ENCODE measurements at places on chromosomes 4 and X.
A peak's percentile ranks its signal among the peaks of the same experiment; 100 is the strongest.

DNA sequence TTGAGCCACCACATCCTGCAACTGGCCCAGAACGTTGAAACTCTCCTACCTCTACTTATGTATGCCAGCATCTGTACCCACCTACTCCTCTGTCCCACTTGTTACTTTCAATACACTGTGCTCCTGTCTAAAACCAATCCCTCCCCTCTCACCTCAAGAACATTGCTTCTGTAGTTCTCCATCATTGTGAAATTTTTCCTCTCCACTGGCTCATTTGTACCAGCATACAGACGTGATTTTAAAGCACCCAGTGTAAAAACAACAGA is 25.5 kb upstream of the USO1 start:
- no peak for DNase-seq

DNA sequence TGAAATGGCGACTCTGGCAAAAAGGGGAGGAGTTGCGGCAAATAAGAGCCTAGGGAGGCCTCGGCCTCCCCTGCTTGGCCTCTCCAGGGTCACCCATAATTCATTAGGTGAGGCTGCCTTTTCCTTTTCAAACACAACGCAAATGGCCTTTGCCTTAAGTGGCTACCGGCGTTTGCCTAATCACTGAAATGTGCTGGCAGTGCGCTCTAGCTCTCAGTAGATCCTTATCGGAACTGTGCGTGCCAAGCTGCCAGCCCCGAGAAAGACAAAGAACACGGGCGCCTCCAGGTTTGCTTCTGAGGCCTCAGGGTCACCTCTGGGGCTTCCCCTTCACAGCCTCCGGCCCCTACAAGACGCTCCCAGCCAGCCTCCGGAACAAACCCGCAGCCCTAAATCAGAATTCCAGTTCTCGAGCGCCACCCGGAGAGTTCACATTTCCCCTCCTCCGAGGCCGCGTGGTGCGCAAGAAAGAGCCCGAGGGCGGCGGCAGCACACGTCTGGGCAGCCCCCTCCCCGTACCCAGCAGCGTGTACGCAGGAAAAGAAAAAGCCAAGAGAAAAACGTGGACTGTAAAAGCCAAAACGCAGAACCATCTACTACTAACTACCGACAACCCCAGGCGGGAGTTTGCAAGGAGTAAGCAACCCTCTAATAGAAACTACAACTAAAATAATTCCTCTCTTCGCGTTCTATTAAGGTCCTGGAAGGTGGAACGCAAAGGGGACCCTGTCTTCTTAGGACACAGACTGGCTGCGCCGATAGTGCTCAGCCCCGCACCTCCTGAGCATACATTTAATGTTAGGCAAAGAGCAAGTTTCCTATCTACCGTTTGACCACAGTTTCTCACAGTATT is 76.5 kb upstream of the BCOR start:
- DNase-seq, result peak; percentile 57

- DNase-seq, result no peak
Measured at GRCh38 chrX:11967986-11968869, 170.0 kb upstream of the FRMPD4 start.

- no peak for DNase-seq
Measured at GRCh38 chrX:54492340-54492739, 3.7 kb downstream of the FGD1 start.

GRCh38 chrX:16042980-16043379 is 80.4 kb upstream of the GRPR start:
- DNase-seq, result no peak
